ENCODE measurements at places on chromosomes 13 and 19. TPM values are rescaled to one million over a fixed set of nuclear protein-coding genes. Genes with fewer than 3 reads are reported as not detected.

CCDC70 gene
- not detected for total RNA-seq

RNF113B gene
- not detected for total RNA-seq

MBD3L2 gene
- not detected for total RNA-seq

ZNF701 gene
- total RNA-seq: 2.2 TPM
